ENCODE measurements at places on chromosomes 4 and X.

DNA sequence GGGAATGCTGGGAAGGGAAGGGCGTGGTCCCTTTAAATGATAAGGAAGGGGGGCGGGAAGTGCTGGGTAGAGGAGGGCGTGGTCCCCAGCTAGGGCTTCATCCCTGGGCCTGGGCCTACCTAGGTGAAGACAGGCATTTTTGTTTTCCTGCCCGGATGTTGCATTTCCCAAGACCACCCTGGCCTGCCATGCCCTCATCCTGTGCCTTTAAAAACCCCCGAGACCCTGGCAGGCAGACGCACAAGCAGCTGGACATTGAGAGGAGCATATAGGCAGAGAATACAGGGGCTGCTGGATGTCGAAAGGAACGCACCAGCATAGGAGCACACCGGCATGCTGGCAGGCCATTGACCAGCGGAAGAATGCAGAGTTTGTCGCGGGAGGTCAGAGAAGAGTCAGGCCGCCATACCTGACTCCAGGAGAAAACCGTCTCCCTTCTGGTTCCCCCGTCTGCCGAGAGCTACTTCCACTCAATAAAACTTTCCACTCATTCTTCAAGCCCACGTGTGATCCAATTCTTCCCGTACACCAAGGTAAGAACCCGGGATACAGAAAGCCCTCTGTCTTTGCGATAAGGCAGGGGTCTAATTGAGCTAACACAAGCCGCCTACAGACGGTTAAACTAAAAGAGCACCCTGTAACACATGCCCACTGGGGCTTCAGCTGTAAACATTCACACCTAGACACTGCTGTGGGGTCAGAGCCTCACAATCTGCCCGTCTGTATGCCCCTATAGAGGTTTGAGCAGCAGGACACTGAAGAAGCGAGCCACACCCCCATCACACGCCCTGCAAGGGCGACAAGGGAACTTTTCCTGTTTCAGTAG lies 2.9 kb upstream of the AGA start:
- no peak for DNase-seq

DNA sequence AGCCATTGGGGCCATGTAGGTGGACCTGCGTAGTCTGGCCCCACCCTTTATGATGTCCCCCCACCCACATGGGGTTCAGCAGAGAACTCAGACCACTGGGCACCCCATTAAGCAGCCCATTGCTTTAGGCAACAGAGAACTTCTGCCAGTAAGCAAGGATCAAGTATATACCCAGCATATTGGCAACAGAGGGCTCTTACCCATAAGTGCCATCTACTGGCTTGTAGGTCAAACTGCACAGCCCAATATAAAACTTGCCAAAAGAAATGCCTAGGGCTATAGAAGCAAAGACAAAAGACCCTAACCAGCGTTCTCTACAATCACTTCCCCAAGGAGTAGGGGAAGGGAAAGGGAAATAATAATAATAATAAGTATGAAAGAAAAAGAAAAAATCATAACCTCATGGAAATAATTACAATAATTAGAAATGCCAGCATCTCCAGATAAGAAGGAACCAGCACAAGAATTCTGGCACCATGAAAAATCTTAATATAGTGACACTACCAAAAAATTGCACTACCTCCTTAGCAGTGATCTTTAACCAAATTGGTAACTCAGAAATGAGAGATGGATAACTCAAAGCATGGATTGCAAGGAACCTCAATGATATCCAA lies 1090.7 kb downstream of the FAT4 start:
- no peak for DNase-seq

DNA sequence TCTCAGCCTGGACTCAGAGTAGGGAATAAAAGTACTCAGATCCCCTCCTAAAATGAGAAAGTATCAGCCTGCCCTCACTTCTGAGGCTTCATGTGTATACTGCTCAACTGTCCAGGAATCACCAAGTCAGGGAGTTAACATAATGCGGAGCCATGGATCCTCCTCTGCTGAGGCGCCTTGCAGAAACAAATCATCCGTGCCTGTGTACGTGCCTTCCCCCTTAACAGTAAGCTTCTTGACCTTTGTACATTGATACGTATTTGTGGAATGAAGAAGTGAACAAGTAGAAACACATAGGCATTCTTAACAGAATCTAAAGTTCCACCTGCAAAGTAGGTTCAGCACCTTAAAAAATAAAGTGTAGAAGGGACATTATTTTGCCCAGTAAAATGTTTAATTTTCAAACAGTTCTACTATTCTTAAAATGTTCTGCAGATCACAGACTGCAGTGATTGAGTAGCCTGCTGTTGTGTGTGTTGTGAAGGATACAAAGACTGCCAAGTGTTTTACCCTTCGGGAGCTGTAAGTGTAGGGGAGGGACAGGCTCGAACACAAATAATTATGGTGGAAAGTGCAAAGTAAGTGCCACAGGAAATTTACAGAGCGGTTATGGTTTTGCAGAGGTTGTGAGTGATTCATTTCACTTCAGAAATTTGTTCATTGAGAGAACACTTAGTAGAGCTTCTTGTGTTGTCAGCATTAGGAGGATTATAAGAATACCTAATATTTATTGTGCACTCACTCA lies 61.9 kb downstream of the ARHGAP10 start:
- DNase-seq: no peak

GRCh38 chr4:185210102-185210981 lies 944 bp downstream of the SNX25 start:
- DNase-seq: no peak

GRCh38 chr4:15712214-15712613 lies 9.3 kb downstream of the BST1 start:
- DNase-seq: no peak

DNA sequence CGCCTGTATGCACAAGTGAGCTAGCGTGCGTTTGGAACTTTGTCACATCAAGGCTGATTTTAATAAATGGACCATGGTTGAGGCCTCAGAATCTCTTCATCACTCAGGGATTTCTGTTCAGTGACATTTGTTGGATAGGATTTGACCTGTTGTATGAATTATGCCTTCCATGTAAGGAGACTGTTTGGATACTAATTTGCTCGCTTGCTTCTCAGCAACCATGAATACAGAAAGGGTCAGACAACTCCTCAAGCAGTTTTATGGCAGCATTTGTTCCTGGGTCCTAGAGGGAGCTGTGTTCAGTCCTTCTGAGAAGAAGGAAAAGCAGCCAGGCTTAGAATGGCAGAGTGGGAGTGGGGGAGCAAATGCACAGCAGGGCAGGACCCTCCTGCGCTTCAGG lies 269.7 kb upstream of the LCORL start:
- DNase-seq: no peak

DNA sequence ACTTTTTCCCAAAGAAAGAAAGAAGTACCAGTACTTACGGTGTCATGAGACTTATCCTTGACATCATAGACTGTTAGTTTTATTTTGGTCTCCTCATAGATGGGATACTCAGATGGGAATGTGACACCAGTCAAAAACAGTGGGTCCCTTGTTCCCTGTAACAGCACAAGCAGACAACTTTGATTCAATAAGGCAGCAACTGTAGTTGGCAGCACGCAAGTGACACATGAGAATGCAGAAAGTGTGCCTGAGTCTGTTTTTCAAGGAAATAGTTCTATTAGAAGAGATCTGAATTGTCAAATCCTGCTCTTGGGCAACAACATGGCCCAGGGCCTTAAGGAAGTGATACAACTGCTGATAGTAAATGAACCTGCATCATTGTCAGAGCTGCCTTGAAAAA lies 443.2 kb downstream of the INPP4B start:
- no peak for DNase-seq

DNA sequence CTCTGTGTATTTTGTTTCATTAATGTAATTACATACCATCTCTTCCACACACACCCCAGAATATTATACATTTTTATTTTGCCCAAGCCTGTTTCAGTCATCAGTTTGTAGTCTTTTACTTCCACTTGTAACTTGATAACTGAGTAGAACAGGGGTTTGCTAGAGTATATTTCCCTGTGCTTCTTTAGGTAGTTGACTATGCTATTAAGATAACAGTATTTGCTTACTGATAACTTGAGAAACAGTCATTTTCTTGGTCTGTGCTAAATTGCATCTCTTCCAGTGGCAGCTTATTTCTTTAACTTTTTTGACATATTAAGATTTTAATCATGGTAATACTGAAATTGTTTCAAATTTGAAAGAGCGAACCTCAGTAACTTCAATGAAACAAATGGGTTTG lies 7.0 kb upstream of the XK start:
- no peak for DNase-seq

GRCh38 chr4:157004279-157005161 lies 32.9 kb upstream of the PDGFC start:
- DNase-seq: no peak

DNA sequence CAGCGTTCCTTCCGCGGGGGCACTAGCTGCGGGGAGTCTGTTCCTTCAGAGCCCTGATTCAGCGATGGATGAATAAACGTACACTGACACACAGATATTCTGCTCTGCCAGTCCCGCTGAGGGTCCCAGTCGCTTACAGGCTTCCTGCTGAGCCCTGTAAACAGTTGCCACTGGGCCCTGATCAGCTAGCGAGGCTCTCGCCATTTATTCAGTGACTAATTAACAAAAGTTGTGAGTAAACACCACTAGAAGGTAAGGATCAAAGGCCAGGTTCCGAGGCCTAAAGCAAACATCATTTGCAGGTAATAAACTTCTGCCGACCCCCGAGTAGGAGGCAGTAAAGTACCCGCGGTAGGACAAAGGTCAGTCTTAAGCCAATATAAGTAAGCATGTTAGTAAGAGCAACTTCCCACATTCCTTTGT lies 442.6 kb upstream of the GALNT7 start:
- no peak for DNase-seq

GRCh38 chr4:16788868-16789267 lies 109.6 kb downstream of the LDB2 start:
- DNase-seq: no peak

DNA sequence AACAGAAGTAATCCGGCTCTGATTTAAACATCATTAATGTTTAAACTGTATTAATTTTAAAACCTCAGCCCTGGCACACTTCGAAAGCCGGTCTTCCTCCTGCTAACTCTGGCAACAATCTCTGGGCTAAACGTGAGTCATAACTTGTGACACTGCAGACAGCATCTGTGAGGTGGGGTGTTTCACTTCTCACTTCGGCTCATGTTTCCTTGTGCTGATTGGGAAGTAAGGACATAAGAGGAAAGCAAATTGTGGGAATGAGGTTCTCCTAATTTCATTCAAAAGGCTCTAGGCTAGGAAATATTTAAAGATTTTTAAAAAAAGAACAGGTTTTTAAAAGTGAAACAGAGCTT lies 139.9 kb upstream of the USP9X start:
- no peak for DNase-seq

- DNase-seq: no peak
Observed at GRCh38 chr4:88225232-88226105, 58.9 kb downstream of the PPM1K start.

Measured in stimulated activated CD8-positive, alpha-beta memory T cell treated with anti-CD3 and anti-CD28 coated beads, Interleukin-2, amount 100 ng/mL, for 1 hour (primary cell).